ENCODE measurements at places on chromosomes 1 and 21. TPM values are rescaled to one million over a fixed set of nuclear protein-coding genes. Genes with fewer than 3 reads are reported as not detected.

The FAM110D gene
- total RNA-seq: 0.33 TPM

The KCND3 gene
- total RNA-seq: 0.81 TPM

The LAX1 gene
- total RNA-seq: not detected

The PTPRF gene
- 520 TPM for total RNA-seq

The SH3BGR gene
- total RNA-seq: 2.7 TPM

The CD1B gene
- total RNA-seq: not detected

The SYT2 gene
- 1.8 TPM for total RNA-seq

The DAB1 gene
- 4.8 TPM for total RNA-seq

The MIB2 gene
- total RNA-seq: 144 TPM

The KDF1 gene
- 26.1 TPM for total RNA-seq

The LCE6A gene
- total RNA-seq: not detected

The CD48 gene
- not detected for total RNA-seq

All from progenitor cell of endocrine pancreas (in vitro differentiated cells).